T-helper 2 cell (primary cell): ENCODE measurements at places on chromosomes 2 and 18.

DNA sequence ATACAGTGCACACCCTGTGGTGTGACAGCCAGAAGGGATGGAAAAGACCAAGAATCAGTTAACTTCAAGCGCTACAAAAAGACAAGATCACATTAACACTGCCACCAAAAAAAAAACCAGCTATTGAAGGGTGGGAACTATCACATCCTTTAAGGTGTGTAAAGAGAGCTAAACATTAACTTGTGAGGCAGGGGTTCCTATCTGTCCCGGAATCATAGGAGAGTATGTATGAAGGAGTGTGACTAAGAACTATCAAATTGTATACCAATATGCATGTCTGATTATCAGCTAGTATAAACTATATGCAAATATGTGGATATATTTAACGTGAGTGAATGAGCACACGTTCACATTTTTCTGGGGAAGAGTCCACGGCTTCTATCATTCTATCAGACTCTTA lies 88.4 kb upstream of the DNER start:
- DNase-seq, result no peak

DNA sequence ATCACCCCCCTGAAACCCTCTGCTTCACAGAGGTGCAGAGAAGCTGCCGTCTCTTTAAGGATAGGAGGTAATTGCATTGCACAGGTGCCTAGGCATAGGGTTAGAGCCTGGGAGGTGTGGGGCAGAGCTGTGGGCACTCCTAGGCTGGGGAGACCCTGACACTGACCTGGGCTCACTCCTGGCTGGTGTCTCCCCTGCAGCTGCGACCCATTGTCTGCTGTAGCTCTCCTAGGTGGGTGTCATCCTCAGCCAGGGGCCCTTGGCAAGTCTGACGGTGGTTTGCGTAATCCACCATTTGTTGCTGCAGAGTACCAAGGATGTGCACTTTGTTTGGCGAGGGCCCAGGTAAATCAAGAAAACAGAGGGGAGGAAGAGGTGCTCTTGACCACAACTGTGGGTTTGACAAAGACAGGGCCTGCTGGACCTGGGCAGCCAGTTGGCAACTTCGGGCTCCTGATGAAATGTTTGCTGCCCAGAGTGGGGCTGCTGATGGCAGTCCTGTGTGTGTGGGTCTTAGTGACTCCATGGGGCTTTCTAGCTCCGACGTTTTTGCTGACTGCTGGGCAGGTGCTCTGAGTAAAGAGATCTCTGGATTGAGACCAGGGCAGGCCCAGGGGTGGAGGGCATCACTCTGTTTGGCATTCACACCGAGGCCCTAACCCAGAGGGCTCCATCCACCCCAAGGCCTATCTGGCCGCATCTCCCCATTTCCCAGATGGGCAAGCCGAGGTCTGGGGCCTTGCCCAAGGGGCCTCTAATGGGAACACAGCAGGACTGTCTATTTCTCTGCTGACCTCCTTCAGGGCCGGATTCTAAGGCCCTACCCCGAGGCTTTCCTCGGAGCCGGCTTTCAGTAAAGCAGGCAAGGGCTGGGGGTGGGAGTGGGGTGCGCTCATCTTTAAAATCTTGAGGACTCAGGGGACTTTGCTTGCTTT lies 67.7 kb downstream of the EDAR start:
- no peak for DNase-seq

- DNase-seq, result no peak
Measured at GRCh38 chr2:236661061-236661761, 91.6 kb downstream of the ACKR3 start.

DNA sequence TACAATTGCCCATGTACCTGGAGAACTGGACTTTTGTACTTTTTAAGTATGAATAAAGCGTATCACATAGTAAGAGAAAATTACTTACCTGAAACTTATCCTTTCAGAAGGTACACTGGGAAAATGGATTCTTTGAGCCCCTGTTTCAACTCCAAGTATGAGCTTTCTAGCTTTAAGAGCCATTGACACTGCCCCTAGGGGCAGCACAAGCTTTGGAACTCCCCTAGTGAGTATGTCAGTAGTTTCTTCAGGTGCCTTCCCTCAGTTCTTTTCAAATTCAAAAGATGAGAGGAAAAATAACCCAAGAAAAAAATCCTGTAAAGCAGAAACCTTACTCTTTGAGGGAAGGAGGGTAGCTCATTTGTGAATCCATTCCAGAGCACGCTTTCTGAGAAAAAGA lies 124.1 kb downstream of the MEMO1 start:
- DNase-seq, result no peak

GRCh38 chr2:134405611-134406081 lies 151.8 kb downstream of the MGAT5 start:
- no peak for DNase-seq

- no peak for DNase-seq
Measured at GRCh38 chr2:215431778-215432758, 3.8 kb downstream of the FN1 start.

- peak; percentile 14 for DNase-seq
Measured at GRCh38 chr2:17790536-17790935, 25.7 kb upstream of the MSGN1 start.

- DNase-seq, result peak; percentile 46
Measured at GRCh38 chr2:174088706-174089460, 123.7 kb upstream of the SP3 start.
